Pulmonary artery endothelial cell (primary cell): ENCODE measurements at places on chromosomes 12 and 14.

GRCh38 chr12:29147731-29148595, 1.1 kb upstream of the FAR2 start:
- DNase-seq: no peak

DNA sequence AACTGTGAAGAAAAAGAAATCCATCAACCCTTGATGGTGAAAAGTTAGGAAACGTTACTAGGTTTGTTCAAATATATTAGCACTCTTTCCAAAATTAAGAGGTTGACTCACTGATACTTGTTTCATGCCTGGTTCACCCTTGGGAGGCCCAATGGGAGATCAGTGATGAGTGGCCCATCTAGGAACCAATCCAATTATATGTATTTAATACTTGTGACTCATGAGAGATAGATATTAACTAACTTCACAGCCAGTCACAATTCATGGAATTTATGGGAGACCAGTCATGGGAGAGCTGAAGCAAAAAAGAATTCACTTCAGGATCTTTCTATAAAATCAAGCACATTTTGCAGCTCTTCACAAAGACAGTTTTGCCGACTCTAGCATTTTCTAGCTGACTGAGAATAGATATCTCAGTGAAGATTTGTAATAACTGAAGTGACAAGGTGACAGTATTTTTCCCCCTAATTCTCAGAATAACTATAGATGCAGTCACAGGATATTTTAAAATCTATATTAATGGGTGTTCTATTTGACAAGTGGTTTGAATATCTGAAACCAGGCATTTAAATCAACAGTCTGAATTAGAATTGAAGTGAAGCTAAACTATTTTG, 230.2 kb downstream of the EPS8 start:
- DNase-seq: no peak

GRCh38 chr12:101931498-101932326, 54.3 kb downstream of the DRAM1 start:
- no peak for DNase-seq

- no peak for DNase-seq
Measured at GRCh38 chr12:62694632-62695031, 228.0 kb downstream of the MON2 start.

DNA sequence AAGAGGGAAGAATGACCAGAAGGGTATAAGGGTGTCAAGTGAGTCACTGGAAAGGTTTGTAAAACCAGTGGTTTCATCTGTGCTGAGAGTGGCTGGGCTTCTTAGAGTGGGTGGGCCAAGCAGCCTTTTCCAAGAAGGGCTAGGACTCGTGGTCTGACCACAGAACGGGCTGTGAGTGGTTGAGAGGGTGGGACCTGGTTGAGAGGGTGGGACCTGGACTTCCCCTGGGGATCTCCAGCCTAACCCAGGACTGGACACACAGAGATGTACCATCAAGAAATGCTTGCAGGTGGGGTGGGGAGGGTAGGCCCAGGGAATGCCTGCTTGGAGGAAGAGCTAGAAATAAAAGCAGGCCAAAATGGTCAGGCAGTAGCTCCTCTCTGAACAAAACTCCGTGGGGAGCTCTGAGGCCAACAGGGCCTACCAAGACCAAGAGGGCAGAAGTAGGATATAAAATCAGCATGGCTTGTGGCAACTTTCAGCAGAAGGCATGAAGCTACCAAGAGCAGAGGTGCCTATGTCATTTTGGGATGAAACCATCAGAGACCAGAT, 140.5 kb downstream of the FOXN3 start:
- no peak for DNase-seq
